NCI-H446 (cell line): ENCODE measurements at places on chromosomes 13 and 19.

DNA sequence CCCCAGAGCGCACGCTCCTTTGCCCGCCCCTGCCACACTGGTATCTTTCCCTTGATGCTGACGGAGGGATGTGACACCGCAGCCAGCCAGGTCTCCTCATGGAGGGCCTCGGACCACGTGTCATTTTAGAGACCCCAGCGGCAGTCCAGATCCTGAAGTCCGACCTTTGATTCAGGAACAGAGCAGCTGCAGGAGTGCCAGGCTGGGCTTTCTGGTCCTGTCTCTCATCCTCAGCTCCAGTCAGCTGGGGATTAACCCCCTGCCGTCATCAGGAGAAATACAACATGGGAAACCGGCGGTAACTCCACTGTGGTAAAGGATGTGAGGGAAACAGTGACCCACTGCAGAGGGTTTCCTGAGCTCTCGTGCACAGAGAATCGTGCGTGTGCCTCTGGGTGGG is 140.6 kb downstream of the SIPA1L3 start:
- DNase-seq, result no peak

GRCh38 chr19:3599776-3600187 is 6.9 kb downstream of the TBXA2R start:
- no peak for DNase-seq

DNA sequence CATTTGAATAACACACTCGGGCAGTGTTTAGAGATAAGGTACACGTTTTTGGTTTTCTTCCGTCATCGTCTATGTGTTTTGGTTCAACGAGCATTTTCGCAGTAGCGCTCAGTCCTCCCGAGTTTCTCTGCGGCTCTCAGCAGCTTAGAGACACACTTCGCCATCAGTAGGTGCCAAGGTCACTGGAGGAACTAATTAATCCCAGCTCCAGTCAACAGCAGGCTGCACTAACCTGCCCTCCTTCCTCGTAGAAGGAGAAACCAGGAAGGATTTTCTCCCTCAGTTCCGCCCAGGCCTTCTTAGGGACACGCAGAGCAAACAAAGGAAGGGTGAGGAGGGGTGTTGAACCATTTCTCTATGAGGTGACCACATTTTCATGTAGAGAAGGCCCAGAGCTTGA is 12.6 kb downstream of the MBNL2 start:
- no peak for DNase-seq

GRCh38 chr13:80814541-80814940 is 473.6 kb upstream of the SPRY2 start:
- no peak for DNase-seq

DNA sequence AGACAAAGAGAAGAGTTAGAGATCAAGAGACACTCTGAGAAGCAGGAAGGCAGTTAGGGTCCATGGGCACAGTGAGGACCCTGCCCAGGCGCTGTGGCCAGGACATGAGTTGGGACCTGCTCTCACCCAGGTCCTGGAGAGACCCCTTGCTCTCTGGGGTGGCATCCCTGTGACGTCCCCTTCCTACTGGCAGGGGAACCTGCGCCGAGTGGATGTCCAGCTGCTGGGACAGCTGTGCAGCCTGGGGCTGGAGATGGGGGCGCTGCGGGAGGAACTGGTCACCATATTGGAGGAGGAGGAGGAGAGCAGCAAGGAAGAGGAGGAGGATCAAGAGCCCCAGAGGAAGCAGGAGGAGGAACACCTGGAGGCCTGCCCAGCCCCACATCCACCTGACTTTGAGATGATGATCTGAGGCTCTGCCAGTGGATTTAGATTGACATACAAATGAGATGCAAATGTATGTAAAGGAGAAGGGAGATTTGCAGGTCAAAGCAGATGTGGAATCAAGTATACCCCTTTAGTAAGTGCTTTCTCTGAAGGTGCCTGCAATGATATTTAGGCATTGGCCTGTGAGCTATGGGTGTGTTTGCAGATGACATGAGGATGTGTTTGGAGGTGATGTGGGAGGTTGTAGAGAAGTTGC is 978 bp downstream of the ERICH4 start:
- no peak for DNase-seq

GRCh38 chr13:98420554-98421175 is 156.2 kb downstream of the STK24 start:
- DNase-seq, result no peak

DNA sequence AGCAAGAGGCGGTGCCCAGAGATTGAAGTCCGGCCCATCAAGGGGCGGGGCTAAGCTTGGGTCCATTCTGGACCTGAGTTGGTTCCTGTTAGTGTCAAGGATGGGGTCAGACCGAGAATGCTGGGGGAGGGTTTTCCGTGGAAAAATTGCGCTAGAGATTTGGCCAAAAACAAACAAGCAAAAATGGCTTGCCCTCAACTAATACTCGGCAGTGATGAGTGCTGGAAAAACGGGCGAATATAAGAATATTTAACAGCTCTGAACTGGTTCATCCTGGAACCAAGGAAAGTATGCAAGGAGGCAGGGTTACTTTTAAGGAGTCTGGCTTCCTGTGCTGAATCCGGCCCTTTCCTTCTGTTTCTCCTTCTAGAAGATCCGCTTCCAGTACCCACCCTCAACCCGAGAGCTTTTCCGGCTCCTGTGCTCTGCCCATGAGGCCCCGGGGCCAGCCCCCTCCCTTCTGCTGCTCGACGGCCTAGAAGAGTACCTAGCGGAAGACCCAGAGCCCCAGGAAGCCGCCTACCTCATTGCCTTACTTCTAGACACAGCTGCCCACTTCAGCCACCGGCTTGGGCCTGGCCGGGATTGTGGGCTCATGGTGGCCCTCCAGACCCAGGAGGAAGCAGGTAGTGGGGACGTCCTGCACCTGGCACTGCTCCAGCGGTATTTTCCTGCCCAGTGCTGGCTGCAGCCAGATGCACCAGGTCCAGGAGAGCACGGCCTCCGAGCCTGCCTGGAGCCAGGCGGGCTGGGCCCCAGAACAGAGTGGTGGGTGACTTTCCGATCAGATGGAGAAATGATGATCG is 880 bp downstream of the SWSAP1 start:
- no peak for DNase-seq

GRCh38 chr19:3096902-3097326 is 2.8 kb downstream of the GNA11 start:
- no peak for DNase-seq

DNA sequence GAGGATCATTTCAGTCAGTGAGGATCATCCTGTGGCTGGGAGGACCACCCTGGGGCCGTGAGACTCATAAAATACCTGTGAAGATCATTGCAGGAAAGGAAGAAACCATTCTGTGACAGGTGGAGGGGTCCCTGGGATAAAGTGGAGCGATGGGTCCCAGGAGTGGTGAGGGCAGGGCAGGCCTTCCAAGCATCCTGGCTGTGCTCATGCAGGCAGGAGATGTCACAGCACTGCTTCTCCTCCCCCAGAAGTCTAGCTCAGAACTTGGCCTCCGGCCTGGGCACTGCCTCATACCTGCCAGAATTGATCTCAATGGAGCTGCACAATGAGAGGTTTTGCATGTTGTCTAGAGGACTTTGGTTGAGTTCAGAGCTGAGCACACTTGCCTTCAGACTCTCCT is 11.1 kb downstream of the KLK1 start:
- no peak for DNase-seq

- DNase-seq, result no peak
These were observed 372.0 kb downstream of the EFNB2 start for GRCh38 chr13:106163426-106163825.

- DNase-seq, result no peak
These were observed 565.0 kb downstream of the FGF9 start for GRCh38 chr13:22235950-22236290.

- no peak for DNase-seq
These were observed 68.4 kb upstream of the KCTD4 start for GRCh38 chr13:45269204-45269603.

DNA sequence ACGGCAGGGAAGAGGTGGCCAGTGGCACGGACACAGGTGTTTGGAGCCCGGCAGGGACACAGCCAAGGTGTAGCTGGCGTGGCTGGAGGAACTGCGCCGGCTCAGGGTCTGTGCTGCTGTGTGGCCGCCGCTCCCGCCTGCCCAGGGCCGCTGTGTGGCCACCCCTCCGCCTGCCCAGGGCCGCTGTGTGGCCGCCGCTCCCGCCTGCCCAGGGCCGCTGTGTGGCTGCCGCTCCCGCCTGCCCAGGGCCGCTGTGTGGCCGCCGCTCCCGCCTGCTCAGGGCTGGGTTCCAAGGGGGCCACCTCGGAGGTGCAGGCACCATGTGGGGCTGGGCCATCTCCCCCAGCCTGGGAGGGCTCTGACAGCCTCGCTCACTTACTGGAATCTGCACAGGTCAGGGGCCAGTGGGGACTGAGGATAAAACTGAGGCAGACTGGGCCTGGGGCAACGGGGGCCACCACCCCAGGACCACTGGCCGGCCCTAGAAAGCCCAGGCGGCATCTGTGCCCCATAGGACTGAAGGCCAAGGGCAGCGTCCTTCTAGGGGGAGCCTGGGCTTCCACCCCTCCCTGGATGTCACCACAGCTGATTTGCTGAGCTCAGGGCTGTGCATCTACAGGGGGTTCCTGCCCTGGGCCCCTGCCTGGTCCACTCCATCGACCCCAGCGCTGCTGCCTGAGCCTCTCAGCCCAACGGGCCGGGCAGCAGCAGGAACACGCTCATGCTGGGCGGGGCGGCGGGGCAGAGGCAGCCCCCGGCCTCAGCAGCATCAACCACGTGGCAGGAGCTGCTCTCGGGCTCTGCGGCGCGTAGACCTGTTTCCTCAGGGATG is 21.5 kb downstream of the C13orf46 start:
- DNase-seq, result no peak

DNA sequence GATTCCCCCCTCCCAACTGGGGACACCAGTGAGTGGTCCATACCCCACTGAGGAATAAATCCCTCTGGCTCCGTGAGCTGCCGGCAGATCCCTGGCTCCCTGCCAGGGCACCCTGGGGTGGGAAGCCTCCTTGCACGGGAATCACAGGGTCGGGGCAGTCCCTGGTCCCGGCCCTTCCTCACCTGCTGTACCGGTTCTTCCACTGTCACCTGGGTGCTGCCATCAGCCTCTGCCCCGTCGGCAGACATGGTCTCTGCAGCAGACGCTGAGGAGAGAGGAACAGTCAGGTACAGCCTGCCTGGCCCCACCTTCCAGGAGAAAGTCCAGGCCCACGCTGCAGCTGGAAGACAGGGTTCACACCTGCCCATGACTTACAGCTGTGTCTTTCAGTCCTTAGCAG is 6.3 kb downstream of the PLIN3 start:
- DNase-seq, result no peak

DNA sequence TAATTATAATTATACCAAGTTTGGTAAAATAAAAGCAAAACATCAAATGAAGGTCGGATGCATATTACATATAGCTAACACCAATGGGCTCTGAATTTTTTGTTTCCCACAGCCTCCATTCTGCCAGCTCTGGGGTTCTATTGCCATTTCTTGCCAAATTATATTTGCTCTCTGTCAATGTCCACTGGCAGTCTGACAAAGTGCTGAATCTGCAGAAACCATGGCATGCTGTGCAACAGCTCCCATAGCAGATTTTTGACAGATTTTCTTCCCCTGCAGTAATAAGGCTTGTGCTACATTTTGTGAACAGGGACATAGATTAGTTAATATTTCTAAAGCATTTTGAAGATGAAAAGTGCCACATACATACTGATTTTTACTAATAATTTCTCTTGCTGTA is 1102.1 kb downstream of the DIAPH3 start:
- DNase-seq, result no peak

DNA sequence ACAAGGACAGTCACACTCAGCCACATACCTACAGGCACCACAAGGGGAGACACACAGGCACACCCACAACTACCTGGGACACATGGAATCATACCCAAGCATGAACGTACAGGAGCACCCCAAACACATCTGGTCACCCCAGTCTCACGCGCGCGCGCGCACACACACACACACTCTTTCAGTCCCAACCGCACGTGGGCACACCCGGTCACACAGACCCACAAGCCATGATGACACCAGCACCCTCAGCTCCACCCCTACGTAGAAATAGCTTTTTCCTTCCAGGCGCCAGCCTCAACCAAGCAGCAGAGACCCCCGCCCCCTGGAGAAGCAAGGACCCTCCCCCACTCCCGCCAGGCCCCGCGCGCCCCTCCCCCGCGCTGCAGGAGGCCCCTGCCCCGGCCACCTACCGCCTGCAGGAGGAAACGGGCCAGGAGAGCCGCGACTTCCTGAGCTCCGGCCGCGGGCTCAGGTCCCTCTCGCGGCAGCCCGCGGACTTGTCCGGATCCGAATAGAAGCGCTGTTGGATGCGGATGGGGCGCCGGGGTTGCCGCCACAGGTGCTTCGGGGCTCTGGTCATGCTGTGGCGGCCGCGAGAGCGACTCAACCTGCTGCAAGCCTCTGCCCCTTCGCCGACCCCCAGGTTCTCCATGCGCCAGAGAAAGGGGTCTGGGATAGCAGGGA is 6.4 kb upstream of the PDE4C start:
- DNase-seq, result no peak

- no peak for DNase-seq
These were observed 12.5 kb upstream of the PNMA8B start for GRCh38 chr19:46508206-46508605.

DNA sequence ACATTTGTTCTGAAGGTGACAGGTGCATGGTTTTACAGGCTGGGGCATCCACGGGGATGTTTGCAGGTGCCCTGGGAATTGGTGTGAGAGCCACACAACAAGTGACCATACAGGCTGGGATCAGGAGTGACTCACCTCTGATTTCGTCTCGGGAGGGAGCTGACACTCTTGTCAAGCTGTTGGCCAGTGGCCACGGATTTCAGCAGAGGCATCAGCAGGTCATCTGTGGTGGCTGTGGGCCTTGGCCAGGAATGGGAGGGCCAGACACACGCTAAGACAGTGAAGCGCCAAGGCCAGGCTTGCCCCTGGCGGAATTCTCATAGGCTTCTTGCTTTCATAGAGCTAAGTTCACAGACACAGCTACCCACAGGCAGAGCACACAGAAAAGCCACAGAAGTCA is 108.6 kb downstream of the HSPH1 start:
- no peak for DNase-seq

DNA sequence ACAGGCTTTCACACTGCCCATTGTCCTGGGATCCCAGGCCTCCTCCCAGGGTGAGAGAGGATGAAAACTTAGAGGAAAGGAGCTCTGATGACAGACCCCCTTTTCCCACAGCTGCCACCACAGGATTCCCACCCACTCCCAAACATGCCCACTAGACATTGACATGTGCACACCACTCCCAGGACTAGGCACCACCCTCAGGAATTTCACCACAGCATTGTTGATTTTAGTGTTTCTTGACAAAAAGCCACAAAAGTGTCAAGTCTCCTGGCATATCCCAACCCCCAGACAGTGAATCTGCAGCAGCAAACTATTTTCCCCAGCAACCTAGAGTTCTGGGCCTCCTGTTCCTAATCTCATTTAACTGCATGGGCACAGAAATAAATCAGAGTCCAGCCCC is 10.1 kb downstream of the ZNF714 start:
- no peak for DNase-seq

DNA sequence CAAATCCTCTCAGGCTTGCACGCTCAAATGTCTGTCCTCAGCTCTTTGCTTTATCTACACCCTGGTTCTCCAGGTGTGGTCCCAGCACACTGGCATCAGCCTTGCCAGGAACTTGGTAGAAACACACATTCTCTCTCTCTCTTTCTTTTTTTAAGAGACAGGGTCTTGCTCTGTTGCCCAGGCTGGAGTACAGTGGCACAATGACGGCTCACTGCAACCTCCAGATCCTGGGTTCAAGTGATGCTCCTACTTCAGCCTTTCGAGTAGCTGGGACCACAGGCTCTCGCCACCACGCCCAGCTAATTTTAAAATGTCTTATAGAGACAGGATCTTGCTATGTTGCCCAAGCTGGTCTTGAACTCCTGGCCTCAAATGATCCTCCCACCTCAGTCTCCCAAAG is 20.8 kb downstream of the ADGRL1 start:
- DNase-seq, result no peak

- no peak for DNase-seq
These were observed 1004.2 kb downstream of the UQCRFS1 start for GRCh38 chr19:28208745-28209144.

- no peak for DNase-seq
These were observed 133.0 kb downstream of the SIPA1L3 start for GRCh38 chr19:38039966-38040365.
